Mesangial cell (primary cell): ENCODE measurements at places on chromosomes 12 and 14. TPM values are rescaled to one million over a fixed set of nuclear protein-coding genes. Genes with fewer than 3 reads are reported as not detected.

MYH6 gene
- total RNA-seq = not detected in 2 replicates

TGM1 gene
- 0.65 and 0.89 TPM in 2 replicates for total RNA-seq

SSTR1 gene
- total RNA-seq = 1.5 and 2.4 TPM in 2 replicates

PTPRO gene
- total RNA-seq = 0.33 and 1.5 TPM in 2 replicates

EPYC gene
- 0.13 TPM in 1 of 2 replicates, not detected in the other for total RNA-seq

RARG gene
- 9.8 and 26.1 TPM in 2 replicates for total RNA-seq

SMARCD1 gene
- 99.4 and 144 TPM in 2 replicates for total RNA-seq

SYNDIG1L gene
- total RNA-seq = 0.25 TPM in 1 of 2 replicates, not detected in the other

GLS2 gene
- 1.1 and 2.2 TPM in 2 replicates for total RNA-seq

IRF9 gene
- total RNA-seq = 24.6 and 85.1 TPM in 2 replicates

CNTN1 gene
- total RNA-seq = 2.4 and 2.7 TPM in 2 replicates

SYNE2 gene
- 33.6 and 65.3 TPM in 2 replicates for total RNA-seq

PIANP gene
- 0.16 and 2.9 TPM in 2 replicates for total RNA-seq

KCTD10 gene
- total RNA-seq = 56.1 and 66.8 TPM in 2 replicates

RNFT2 gene
- total RNA-seq = 6.2 and 7.5 TPM in 2 replicates

PITPNM2 gene
- total RNA-seq = 4.9 and 10.1 TPM in 2 replicates

SLC38A4 gene
- total RNA-seq = 1.3 TPM in 1 of 2 replicates, not detected in the other

SRRM4 gene
- total RNA-seq = under 0.01 TPM in 2 replicates

OAS2 gene
- total RNA-seq = not detected in 2 replicates
